ENCODE measurements at places on chromosomes 5 and 9.
A peak's percentile ranks its signal among the peaks of the same experiment; 100 is the strongest.

DNA sequence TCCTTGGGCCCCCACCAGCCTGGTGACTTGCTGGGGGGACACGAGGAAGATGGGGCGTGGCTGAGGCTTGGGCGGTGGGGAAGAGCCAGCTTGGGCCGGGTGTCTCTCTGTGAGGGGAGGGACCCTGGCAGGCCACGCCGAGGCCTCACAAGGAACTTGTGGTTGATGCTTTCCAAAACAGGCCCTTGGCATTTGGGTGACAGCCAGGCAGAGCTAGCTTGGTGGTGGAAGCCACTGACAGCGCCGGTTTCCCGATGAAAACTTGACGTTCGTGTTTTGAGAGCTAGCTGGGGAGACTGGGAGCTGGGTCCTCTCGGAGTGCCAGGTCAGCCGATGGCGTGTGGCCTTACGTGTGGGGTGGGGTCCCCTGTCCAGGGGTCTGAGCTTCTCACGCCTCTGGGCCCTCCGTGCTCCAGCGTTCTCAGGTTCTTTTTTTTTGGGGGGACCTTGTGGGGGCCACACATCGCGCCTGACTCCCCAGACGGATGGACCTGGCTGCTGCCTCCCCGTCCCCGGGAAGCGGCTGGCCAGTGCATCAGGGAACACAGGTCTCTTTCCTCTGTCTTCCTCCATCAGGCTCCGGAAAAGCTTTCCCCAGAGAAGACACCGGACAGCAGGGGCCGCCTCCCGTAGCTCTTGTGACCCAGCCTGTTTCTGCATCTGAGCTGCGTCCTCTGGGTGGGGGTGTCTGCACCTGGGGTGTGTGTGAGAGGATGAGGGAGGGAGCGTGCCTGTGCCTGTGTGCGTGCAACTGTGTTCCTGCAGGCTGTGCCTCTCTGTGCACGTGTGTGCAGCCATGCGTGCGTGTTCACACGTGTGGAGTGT lies 129.3 kb upstream of the LPCAT1 start:
- DNase-seq: peak; percentile 24

DNA sequence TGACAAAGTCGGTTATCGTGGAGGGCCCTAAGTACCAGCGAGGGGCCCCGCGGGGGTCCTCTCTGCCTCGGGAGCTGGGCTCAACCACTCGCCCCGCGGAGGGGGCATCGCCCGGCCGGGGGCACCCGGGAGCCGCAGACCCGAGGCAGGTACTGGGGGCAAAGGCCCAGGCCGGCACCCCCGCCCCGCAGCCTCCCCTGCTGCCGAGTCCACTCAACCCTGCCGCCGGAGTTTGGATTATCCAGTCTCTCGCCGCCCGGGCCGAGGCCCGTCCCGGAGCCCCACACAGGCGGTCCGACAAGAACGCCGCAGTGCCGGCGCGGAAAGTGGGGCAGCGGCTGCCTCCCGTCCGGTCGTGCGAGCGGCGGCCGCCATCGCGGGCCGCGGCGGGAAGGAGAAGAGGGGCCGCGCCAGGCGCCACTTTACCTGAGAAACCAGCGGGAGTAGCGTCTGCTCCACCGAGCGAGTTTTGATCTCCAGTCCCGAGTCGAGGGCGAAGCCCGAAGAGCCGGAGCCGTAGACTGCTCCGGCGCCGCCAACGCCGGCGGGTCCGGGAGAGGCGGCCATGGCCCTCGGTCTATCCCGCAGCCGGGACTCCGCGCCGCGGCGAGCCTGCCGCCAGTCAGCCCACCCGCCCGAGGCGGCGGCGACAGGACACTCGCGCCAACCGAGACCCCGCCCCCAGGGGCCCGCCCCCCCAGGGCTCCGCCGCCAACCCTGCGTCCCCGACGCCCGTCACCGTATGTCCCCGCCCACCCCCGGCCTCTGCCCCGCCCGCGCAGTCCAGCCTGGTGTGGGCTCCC lies at the start of gene CTNNAL1:
Gene CTNNAL1 (minus strand): TSS at position 624 of the 803 bp plus-strand sequence. CDS start 57 bp downstream, at position 567.
- peak; percentile 93 for DNase-seq

GRCh38 chr9:107809871-107810460 lies 320.4 kb upstream of the KLF4 start:
- DNase-seq: no peak

GRCh38 chr9:8234316-8234715 lies 434.7 kb upstream of the DMAC1 start:
- DNase-seq: no peak

- DNase-seq: no peak
Observed at GRCh38 chr9:279674-280073, 65.0 kb downstream of the DOCK8 start.

- DNase-seq: no peak
Observed at GRCh38 chr9:32294106-32294505, 90.3 kb upstream of the ACO1 start.

DNA sequence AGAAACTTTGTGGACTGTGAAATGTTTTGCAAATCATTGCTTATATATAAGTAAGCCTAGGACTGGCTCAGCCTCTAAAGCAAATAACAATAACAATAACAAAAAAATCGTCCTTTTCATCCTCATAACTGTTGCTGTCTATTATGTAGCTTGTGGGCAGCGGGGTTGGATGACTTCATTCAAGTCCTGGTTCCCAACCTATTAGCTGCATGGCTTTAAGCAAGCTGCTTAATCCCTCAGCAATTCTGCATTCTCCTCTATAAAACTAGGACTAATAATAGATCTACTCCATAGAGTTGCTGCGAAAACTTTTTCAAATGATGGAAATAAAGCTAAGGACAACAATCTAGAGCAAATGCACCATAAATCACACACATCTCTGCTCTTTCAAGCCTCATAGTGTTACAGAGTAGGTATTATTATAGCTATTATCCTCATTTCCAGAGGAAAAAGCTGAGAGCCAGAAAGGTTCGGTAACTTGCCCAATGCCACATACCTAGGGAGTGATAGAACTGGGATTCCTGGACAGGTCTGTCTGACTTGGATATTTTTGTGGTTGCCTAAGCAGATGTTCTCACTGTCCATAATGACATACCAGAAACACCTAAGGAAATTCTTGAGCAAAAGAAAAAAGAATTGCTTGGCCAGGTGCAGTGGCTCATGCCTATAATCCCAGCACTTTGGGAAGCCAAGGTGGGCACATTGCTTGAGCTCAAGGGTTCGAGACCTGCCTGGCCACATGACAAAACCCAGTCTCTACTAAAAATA lies 98.8 kb upstream of the ADRA1B start:
- no peak for DNase-seq

DNA sequence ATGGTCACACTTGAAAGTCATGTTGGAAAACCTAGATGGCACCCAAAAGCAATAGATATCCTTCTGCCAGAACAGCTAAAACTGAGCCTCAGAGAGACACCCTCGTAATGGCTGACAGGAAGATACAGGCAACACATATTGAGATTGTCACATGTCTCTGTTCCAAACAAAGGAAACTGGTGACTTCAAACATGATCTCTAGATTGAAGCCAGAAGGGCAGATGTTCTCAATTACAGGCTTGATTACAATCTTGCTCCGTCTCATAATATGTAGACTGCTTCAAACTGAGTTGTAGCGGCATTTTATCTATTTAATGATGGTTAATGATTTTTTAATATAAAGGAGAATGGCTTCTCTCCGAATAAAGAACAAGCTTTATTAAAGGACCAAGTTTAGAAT lies 774.3 kb downstream of the KCTD16 start:
- DNase-seq: no peak

DNA sequence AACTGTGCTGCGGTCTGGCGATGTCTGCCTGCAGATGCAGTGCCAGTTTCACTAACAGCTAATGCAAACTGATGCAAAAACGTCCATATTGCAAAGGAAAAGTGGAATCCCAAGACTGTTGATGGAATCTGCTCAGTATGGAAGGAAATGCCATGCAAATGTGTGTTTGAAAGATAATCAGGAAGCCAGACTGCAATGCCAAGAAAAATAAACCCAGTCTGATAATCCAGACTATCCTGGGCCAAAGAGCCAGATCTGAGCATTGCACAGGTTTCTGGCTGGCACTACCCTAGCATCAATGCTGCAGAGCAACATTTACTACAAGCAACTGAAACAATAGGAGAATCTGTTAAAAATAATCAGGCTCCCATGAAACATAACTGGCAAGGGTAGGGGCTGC lies 130.3 kb downstream of the FSTL4 start:
- DNase-seq: no peak

DNA sequence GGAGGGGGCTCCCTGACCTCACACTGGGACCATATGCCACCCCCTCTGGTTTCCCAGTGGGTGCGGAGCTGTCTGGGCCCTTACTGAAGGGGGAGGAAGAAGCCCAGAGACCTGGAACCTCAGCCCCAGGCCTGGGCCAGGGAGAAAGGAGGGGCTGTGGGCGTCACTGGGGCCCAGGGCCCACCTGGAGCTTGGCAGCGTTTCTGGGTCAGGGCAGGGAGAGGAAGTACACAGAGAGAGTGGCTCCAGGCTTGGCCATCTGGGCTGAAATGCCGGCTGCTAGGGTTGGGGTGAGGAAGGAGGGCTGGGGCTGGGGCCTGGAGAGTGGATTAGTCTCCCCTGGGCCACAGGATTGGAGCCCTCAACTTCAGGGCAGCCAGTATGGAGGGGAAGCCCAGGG lies 6.4 kb upstream of the DAB2IP start:
- no peak for DNase-seq

- no peak for DNase-seq
Observed at GRCh38 chr5:4901924-4902323, 238.2 kb upstream of the ADAMTS16 start.

DNA sequence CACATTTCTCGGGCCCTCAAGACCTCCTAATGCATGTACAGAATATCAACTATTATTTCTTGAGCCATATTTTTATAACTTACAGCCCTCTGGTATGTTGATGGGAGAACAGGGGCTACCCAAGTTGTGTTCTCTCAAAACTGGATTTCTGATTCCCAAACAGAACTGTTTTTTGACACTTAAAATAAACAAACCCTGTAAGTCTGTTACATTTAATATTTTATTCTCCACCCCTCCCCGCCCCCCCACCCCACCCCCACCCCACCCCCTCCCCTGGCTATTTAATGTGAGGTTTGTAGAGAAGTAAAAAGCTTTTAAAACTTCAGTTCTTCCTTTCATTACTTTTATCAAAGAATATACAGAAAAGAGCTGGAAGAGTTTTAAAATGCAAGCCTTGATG lies 77.9 kb downstream of the FOXB2 start:
- DNase-seq: no peak

DNA sequence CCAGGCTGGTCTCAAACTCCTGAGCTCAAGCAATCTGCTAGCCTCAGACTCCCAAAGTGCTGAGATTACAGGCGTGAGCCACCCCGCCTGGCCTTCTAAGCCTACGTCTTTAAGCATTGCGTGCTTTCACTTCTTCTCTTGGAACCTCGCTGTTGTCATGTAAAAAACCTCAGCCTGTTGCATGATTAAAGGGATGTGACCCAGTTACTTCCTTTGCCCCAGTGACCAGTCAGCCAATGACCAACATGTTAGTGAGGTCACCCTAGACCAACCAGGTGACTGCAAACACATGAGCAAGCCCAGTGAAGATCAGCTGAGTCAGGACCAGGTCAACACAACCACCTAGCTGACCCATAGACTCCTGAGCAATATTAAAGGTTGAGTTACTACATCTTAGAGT lies 10.5 kb downstream of the KIF4B start:
- no peak for DNase-seq
